Eye (tissue), 1 donor: ENCODE measurements at places on chromosomes 13 and 19.
A peak's percentile ranks its signal among the peaks of the same experiment; 100 is the strongest.

DNA sequence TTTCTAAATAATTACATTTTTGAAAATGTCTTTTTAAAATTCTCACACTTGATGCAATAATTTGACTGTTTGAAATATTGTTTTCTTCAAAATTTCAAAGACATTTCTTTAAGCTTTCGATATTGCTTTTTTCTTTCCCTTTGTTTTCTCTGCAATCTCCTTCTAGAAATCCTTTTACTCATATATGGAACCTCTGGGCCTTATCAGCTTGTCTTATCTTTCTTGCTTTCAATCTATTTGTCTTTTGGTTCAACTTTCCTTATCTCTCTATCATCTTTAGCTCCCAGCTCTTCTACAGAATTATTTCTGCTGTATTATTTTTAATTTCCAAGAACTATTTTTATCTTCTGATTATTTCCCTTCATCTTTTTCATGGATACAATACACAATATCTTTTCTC, 80.7 kb upstream of the DIAPH3 start:
- no peak for DNase-seq

DNA sequence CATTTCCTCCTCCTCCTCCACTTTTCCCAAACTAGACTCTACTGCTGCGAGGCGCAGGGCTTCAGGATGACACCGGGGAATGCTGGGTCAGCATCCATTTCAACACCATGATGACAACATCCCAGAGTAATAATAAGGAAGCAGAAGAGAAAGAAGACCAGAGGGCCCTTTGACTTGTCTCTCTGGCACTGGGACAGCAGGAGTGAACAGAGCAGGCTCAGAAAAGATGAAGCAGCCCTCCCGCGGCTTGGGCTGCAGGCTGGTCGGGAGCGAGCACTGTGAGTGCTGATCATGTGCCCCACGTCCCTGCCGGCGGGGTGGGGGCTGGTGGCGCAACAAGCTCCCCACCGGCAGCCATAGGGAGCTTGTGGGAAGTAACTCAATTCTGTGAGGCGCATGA, 30.5 kb downstream of the RANBP3 start:
- DNase-seq: no peak

- peak; percentile 60 for DNase-seq
Observed at GRCh38 chr13:102401766-102402165, at the start of gene FGF14. Gene FGF14, minus strand, starts transcription at chr13:102402048.

DNA sequence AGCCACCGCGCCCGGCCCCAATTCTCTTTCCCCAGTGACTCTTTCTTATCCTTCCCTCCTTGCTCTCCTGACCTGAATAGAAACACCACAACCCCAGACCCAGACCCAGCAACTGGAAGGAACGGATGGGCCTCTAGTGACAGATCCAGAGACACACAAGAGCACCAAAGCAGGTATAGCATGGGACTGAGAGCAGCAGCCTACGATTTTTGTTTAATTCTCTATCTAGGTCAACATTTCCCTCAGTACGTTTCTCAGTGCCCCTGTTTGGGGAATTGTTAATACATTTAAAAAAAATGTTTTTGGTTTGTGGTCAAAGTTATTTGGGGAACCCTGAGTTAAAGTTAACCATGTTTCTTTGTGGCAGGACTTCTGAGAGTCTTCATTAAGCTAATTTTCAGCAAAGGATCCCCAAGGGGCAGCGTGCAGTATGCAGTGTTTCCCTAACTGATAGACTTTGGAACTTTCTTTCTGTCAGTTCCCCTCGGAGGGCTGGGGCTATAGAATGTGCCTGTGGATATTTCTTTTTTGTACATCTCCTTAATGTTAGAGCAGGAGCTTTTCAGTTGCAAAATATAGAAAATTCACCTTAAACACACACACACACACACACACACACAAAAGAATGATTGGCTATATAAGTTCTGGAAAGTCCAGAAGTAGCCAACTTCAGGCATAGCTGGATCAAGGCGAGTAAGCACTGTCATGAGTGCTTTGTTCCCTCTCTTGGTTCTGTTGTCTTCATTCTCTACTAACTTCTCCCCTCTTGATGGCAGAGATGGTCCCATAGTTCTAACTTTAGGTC, 6.3 kb downstream of the FXYD5 start:
- no peak for DNase-seq

- no peak for DNase-seq
Observed at GRCh38 chr13:58991826-58992477, 1171.8 kb downstream of the DIAPH3 start.

DNA sequence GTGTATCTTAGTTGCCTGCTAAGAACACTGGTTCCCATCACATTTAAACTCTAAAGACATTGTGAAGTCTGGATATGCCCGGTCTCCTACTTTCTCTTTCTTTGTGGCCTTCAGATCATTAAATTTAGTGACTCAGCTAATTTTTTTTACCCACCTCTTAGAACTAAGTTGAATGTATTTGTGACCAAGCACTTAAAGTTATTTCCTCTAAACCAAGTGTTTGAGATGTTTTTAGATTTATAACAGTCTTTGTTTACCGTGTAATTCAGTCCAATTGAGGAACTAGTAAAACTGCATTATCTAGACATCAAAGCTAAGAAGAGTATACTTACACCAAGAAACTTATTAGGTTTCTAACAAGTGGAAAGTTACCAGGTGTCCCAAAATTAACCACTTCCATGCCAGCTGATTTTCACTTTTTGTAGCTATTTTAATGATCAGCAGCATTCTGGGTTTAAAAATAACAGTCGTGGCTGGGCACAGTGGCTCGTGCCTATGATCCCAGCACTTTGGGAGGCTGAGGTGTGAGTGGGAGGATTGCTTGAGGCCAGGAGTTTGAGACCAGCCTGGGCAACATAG, 53.1 kb downstream of the ARHGAP35 start:
- DNase-seq: no peak

GRCh38 chr19:10095622-10095947, 6.9 kb downstream of the ANGPTL6 start:
- DNase-seq: no peak

- DNase-seq: no peak
Observed at GRCh38 chr13:40595693-40596092, 70.7 kb downstream of the FOXO1 start.

DNA sequence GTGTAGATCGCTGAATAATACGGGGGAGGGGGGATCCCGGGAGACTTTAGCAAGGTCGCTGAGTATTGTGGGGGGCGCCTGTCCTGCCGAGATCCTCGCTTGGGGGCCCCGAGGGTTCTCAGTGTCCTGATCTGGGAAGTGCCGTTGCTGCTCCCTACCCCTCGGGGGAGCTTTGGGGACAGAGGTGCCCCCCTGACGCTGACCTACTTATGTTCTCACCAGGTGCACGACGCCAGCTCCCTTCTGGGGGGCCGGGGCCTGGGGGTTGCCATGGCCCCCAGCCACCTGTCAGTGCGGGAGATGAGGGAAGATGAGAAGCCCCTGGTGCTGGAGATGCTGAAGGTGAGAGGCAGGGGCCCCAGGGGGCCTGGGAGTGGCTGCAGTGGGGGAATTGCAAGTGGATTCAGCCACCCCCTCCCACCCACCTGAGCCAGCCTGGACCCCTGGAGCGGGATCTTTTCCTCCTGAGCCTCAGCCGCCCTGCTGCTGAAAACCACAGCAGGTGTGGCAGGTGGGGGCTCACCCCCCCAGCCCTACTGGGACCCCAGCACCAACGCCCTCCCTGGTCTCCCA, 537 bp downstream of the NAT14 start:
- DNase-seq: no peak

DNA sequence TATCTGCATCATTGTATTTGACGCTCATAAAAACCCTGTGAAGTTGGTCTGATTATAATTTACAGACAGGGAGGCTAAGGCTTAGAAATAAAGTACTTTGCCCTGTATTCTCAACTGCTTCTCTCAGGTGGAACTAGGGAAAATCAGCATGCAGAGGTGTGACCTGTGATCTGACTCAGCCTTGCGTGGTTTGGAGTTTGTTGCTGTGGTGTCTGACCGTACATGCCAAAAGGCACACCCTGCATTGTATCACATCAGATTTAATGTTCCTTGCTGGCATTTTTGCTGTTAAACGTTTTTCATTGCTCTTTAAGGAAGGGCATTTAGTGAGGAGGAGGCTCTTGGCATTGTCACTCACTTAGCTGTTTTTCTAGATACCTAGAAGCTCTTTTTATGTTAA, 58.8 kb upstream of the C1QTNF9B start:
- DNase-seq: no peak

- no peak for DNase-seq
Observed at GRCh38 chr13:98664924-98665637, 87.4 kb downstream of the SLC15A1 start.

DNA sequence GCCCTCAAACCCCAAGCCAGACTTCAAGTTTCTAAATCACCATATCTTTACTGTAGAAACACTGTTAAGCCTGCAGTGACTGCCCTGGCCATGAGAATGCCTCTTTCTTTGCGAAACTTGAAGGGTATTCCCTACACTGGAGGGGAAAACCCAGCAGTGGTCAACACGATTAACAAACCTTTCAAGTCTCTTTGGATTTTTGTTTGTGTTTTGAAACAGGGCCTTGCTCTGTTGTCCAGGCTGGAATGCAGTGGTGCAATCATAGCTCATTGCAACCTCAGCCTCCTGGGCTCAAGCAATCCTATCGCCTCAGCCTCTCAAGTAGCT, 17.4 kb upstream of the POMP start:
- no peak for DNase-seq

DNA sequence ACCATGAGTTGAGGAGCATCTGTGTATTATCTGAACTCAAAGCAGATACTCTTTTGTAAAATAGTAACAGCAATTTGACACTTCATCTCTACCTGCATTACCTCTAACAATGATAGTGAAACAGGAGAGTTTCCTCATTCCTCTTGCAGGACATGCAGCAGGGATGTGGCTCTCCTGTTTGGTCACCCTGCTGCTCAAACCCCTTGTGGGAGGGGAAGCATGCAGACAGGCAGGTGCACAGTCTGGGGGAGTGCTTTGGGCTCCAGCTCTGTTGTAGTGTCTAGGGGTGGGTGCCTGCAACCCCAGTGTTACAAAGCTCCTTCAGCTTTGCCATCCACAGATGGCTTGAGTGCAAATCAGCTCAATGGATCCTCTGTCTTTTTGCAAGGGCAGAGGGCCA, 827.6 kb downstream of the DACH1 start:
- no peak for DNase-seq

DNA sequence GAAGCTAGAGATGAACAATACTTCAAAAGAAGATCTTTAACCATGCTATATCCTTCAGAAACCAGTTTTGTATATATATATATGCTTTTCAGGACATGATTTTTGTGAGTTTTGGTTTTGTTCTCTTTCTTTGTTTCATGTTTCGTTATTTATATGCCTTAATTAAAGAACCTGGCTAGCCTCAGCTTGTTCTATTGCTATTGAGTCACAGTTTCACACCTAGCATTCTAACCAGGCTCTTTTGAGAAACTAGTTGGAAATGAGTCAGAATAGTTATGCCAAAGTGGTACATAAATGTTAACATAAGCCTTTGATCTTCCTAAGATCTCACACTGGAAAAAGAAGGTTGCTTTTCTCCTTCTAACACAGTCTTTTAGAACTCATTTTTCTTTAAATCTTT, 1925.2 kb downstream of the OLFM4 start:
- no peak for DNase-seq

DNA sequence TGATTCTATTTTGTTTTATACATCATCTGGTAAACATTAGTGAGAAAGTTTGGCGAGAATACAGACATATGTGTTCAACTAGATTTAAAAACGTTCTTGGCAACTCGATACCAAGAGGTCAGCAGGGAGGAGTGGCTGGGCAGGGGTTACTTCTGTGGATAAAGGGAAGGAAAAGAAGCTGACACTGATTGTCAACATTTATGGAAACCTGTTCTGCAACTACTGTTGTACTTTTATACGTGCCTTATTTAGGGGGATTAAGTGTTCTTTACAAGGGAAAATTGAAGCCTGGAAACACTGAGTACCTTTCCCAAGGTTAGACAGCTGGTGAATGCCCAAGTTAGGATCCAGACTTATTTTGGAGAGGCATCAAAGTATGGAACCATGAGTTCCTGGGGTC, 65.0 kb downstream of the MTUS2 start:
- peak; percentile 22 for DNase-seq
